ENCODE measurements at places on chromosomes 5 and 9.

GRCh38 chr5:151477101-151477500 lies 29.7 kb downstream of the SLC36A1 start:
- DNase-seq = no peak

- peak; percentile 26 for DNase-seq
Observed at GRCh38 chr9:95266649-95267048, 50.9 kb downstream of the FANCC start.

- no peak for DNase-seq
Observed at GRCh38 chr5:180844432-180844831, 16.6 kb downstream of the ZFP62 start.

DNA sequence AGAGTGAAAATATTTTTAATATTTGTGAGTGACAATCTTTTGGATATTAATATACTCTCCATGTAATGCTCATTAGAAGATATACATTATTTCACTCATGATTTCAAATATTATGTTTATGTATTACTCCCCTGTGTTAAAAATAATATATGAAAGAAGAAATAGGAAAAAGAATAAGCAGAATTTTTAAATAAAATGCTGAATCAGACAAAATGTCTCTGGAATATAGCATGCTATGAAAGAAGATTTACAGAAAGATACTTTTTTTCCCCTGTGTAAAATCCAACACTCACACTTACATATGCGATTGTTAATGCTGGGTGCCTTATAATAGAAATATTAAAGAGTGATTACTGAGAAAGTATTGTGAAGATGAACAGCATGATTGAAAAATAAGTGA lies 373.7 kb downstream of the ANXA1 start:
- DNase-seq = no peak

GRCh38 chr9:130209422-130209821 lies 37.2 kb downstream of the NCS1 start:
- no peak for DNase-seq

GRCh38 chr9:98860871-98861293 lies 53.4 kb downstream of the GALNT12 start:
- DNase-seq = no peak

GRCh38 chr9:115653171-115653606 lies 500.4 kb upstream of the PAPPA start:
- DNase-seq = no peak

- peak; percentile 51 for DNase-seq
Observed at GRCh38 chr9:33676746-33677505, 118.4 kb upstream of the PRSS3 start.

DNA sequence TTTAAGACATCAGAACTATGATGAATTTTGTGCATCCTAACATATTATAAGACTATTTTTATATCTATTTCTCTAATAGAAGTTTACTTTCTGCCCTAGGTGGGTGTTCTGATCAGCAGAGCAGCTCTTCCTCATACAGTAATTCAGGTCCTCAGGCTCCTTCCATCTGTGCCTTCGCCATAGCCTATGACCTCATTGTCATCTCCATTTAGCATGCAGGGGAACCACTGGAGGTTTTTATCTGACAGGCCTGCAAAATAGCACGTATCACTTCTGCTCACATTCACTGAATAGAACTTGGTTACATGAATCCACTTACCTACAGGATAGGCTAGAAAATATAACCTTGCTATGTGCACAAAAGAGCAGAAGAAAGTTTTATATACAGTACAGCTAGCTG lies 159.4 kb upstream of the CCNH start:
- no peak for DNase-seq

GRCh38 chr9:95379630-95380029 lies 62.1 kb upstream of the FANCC start:
- DNase-seq = peak; percentile 17

GRCh38 chr9:134678666-134679443 lies 37.3 kb downstream of the COL5A1 start:
- DNase-seq = no peak

GRCh38 chr5:160456480-160457177 lies 35.0 kb downstream of the PTTG1 start:
- DNase-seq = no peak

GRCh38 chr5:133520062-133520461 lies 92.3 kb downstream of the FSTL4 start:
- DNase-seq = no peak

- DNase-seq = no peak
Observed at GRCh38 chr5:165622864-165623536, 2117.6 kb downstream of the MAT2B start.

DNA sequence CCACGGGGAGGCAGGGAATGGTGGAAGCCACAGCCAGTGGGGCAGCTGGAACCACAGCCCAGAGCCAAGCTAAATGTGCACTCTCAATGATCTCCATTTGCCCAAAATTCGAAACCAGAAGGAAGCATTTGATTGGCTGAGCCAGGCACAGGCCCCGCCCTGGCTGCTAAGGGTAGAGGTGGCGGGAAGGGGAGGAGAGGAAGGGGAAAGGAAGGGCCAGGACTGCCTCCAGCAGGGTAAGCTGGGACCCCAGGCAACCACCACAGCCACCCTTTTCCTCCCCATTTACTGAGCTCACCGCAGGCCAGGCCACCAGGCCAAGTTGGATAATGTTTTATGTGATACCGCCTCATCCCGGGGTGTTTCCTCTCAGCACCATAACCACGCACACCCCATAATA lies 100.3 kb upstream of the RAPGEF1 start:
- DNase-seq = no peak

- DNase-seq = no peak
Observed at GRCh38 chr9:94922691-94923107, 196.2 kb downstream of the AOPEP start.

GRCh38 chr5:77768978-77769377 lies 7.2 kb downstream of the TBCA start:
- DNase-seq = no peak

GRCh38 chr5:38291355-38291754 lies 33.0 kb downstream of the EGFLAM start:
- no peak for DNase-seq

DNA sequence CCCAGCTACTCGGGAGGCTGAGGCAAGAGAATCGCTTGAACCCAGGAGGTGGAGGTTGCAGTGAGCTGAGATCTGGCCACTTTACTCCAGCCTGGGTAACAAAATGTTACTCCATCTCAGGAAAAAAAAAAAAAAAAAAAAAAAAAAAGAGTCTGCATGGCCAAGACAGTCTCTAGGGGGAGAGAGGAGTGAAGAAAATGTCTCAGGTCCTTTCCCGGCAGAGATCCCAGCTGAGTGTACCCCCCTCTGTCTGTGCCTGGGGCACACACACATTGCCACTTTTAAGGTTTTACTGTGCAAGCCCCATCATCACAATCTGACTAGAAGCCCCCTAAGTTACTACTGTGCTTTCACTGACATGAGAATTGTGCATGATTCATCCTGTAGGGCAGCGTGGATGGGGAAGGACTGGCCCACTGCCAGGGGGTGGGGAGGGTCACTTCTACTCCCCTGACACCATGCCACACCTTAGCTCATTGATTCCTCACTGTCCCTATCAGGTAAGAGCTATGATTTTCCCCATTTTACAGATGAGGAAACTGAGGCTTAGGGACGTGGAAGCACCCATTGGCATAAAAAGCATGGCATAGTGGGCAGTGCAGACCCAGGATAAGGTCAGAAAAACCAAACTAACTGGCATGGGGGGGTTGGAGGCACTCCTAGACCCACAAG lies 102.3 kb upstream of the LARP1 start:
- DNase-seq = no peak

GRCh38 chr5:143386725-143387124 lies 16.8 kb downstream of the NR3C1 start:
- DNase-seq = no peak

DNA sequence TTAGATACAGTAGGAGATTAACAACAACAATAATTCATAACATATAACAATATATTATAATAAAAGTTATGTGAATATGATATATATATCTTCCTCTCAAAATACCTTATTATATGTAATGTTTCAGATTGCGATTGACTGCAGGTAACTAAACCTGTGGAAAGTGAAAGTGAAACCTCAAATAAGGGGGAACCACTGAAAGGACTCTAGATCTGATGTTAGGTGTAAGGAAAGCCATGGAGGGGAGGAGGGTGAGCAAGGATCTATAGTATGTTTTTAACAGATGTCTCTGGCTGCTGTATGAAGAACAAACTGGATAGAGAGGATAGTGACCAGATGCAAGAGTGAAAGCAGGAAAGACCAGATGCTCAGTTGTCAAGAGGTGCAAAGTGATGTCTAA lies 5.8 kb upstream of the FSTL4 start:
- DNase-seq = no peak
